ENCODE measurements at places on chromosomes 12 and 14.

DNA sequence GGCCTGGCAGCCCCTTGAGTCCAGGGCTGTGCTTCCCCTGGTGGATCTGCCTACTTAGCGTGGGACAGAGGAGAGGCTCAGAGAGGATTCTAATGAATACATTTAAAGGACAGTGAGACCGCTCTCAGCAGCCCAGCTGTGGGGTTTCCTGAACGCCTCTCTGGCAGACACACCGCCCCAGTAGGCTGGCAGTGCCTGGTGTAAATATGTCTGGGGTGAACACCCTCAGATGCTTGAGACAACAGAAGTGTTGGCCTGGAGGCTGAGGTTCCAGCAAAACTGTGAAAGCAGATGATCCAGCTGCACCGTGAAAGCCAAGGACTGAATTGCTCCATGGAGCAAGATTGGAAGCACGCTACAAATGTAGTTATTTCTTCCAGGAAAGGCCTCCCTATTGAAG is 55.1 kb downstream of the LRRC74A start:
- no peak for DNase-seq

DNA sequence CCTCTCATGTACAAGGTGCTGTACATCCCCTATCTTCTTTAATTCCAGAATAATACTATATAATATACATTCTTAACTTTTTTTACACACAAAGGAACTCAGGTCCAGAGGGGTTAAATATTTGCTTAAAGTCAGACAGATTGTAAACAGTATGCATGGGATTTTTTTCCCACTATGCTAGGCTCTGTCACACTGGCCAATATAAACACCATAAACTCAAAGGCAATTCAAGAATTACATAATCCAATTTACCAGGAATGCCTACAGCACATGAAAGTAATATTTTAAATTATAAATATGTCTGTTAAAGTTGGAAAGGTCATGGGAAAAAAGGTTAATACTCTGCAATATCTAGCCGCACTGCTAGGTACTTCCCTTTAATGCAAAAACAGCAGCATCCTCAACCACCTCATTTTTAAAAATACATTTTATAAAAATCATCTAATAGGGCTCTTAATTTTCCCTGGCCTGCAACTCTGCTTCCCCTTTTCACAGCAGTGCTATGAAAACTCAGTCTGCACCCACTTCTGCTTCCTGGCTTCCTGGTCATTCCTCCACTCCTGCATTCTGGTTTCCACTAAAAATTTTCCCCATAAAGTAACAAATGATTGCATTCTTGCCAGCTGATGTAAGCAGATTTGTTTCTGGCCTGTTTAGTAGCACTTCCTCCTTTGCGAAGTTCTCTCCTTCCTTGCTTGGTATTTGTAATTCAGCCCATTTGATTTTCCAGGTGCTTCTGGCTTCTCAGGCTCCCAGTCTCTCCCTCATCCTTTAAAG is 128.1 kb downstream of the ITPR2 start:
- no peak for DNase-seq

GRCh38 chr12:19909418-19909817 is 458.9 kb upstream of the PDE3A start:
- DNase-seq = no peak

DNA sequence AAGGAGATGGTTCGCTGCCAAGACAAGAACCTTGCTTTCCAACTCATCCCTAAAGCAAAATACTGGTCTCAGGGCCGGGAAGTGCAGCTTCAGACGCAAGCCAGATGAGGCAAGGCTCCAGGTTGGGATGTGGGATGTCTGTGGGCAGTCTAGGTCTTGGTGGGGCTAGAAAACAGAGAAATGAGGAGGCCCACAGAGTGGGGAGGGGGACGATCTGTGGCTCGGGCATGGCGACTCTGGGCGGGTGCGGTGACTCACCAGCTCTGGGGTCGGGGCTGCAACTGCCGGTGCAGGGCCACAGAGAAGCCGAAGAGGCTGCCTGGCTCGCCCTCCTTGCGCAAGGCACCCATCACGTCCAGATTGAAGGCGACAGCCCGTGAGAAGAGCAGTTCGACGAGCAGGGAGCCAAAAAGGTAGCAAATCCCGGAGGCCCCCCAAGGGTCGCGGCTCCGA is 459 bp downstream of the ITGA7 start:
- DNase-seq = no peak

DNA sequence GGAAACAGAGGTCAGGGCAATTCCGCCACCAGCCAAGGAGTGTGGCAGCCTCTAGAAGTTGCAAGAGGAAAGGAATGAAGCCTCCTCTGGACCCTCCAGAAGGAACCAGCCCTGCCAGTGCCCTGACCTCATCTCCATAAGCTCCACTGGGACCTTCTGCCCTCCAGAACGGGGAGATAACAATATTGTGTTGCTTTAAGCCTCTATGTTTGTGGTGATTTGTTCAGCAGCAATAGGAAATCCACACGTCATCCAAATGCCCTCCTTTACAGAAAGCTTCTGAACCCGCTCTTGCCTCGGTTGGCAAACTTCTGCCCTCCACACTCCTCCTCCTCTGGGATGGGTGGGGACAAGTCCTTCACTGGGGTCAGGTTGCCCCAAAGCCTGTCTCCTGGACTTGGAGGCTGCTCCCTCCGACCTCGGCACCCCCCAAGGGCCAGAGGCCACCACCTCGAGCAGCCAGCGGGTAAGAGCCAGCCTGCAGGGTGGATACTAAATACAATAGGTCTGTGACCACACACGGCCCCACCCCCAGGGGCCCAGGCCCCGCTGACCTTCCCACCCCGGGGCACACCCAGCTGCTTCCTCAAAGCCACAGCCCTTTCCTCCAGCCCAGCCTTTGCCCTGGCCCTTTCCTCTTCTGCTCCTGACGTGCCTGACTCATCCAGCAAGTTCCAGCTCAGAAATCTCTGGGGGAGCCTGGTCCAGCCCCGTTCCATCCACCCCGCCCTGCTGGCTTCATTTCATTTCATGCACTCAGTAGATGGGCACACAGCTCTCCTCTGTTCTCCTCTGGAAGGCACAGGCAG is 58.7 kb upstream of the NCOR2 start:
- no peak for DNase-seq

DNA sequence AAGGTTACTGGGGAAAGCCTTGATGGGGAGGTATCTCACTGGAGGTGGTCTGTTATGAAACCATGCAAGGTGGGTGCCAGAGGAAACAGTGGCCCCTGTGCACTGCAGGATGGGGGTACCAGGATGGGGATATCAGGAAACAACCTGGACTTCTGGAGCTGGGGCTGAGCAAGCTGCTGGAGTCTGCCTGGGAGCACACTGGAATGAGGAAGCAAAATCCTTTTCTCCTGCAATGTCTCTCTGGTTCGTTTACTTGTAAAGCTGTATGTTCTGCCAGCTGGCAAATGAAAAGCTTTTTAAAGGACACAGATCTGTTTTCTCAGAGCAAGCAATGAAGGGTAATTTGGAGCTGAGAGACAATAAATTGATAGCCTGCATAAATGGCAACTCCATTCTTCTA is 23.2 kb upstream of the SERPINA1 start:
- no peak for DNase-seq

- DNase-seq = no peak
Observed at GRCh38 chr12:9255837-9256236, 47.6 kb upstream of the PZP start.

DNA sequence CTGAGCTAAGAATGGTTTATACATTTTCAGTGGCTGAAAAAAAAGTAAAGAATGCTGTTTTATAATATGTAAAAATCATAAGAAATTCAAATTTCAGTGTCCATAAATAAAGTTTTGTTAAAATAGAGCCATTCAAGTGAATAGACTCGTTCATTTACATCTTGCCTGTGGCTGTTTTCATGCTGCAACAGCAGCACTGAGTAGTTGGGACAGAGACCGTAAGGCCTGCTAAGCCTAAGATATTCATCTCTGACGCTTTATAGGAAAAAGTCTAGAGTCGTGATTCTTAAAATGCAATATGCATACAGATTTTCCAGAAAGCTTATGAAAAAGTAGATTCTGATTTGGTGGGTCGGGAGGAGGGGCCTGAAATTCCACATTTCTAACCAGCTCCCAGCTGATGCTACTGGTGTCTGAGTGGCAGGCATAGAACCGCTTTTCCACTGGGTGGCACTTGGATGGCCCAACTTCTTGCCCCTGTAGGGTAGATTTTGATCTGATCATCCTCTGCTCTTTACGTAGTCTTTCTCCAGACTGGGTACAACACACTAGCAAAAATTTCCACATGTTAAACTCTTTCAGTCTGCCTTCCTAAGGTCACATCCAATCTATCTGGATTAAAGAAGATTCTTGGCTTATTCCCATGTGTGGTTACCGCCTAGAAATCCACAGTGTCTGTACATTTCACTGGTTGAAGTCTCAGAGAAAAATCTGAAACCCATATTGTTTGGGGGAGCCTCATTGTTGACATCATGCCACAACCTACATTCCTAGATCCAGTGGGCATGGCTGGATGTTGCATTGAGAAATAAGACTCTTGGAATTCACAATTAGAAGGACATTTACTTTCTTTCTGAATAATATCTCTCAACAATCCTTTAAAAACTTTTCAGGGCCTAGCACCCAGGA is 151.2 kb downstream of the C12orf75 start:
- no peak for DNase-seq

- no peak for DNase-seq
Observed at GRCh38 chr12:4241592-4241991, 32.0 kb upstream of the CCND2 start.

DNA sequence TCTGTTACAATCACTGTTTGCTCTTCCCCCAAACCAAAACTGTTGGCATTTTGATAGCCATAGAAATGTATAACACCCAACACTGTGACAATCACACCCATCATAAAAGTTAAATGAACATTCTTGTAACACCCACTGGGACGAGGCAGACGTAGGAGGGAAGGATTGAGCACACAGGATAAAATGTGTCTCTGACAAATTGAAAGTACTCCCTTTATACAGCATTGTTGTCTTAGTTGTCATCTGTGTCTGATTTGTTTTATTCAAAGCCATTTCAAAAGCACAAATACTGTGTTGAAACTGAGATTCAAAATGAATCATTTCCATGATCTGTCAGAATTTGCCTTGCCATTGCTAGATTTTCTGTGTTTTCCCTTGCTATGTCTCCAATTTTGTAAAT is 436.3 kb downstream of the TMTC2 start:
- DNase-seq = no peak

- no peak for DNase-seq
Observed at GRCh38 chr14:103693515-103693914, 21.7 kb downstream of the XRCC3 start.

- DNase-seq = no peak
Observed at GRCh38 chr14:52693532-52693931, 1.8 kb downstream of the ERO1A start.

DNA sequence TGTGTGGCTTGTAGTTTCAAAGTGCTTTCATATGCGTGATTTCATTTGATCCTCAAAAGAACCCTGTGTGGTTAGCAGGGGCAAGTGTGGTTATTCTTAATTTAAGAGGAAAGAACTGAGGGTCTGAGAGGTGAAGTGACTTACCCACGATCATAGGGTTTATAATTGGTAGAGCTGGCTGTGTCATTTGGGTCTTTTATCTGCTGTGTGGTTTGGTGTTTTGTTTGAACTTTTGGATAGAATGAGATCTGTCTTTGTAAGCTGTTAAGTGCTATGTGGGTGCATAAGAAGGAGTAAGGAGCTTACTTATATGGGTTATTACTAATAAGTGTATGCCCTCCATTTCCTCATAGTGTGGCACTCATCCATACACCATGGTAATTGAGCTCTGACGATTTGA is 190.0 kb downstream of the CACNA1C start:
- no peak for DNase-seq

- no peak for DNase-seq
Observed at GRCh38 chr12:501722-502447, 42.1 kb downstream of the B4GALNT3 start.

DNA sequence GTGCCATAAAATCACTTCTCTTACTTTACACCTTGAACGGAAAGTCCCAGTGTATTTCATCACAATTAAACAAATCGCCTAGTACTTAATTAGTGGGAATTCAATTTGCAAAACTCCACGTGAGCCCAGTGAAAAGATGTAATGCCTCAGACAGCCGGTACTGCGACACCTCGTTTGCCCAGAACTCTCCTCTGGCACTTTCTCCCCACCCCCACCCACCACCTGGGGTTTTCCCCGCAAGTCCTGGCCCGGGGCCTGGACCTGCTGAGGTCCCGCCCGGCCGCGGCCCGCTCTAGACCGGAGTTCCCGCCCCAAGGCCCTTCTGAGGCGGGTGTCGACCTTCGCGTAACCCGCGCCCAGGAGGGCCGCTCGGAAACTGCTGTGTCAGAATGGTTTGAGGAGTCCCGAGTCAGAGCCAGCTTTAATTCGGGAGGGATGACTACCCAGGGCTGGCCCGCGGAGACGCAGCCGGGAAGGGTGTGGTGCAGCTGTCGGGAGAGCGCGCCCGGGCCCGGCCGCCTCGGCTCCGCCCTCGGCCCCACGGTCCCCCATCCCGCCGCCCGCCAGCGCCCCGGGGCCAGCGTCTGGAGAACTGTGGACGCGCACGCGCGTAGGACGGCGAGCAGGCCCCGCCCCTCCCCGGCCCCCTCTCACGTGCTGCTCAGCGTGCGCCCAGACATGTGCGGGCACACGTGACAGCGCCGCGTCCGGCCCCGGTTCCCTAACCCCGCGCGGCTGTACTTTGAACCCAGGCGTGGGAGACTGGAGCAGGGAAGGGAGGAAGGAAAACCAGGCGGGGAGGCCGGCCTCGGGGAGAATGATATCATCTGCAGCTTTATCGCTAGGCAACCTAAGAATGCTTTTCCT is 10.8 kb downstream of the BHLHE41 start:
- DNase-seq = peak; percentile 37

- no peak for DNase-seq
Observed at GRCh38 chr14:68779761-68780323, 13.0 kb downstream of the ZFP36L1 start.

All from stimulated activated CD8-positive, alpha-beta memory T cell treated with anti-CD3 and anti-CD28 coated beads, Interleukin-12 subunit alpha, Interleukin-12 subunit beta, amount 100 ng/mL, for 1 hour (primary cell).